ENCODE measurements at places on chromosomes 5 and 9. TPM values are rescaled to one million over a fixed set of nuclear protein-coding genes. Genes with fewer than 3 reads are reported as not detected.

GRCh38 chr5:143986516-143987212, 174.7 kb downstream of the HMHB1 start:
- H3K4me1 ChIP-seq: peaks cover 6% of the 10 kb centered on the region
- H3K36me3 ChIP-seq: no peaks in the 10 kb centered on the region
- H3K4me3 ChIP-seq: no peak overlapping the region
- H3K27me3 ChIP-seq: peaks cover 13% of the 10 kb centered on the region

- no peak overlapping the region for H3K4me3 ChIP-seq
- no peak overlapping the region for H3K27ac ChIP-seq
- H3K4me1 ChIP-seq: no peaks in the 10 kb centered on the region
- no peaks in the 10 kb centered on the region for H3K36me3 ChIP-seq
- H3K27me3 ChIP-seq: peaks cover 10% of the 10 kb centered on the region
Observed at GRCh38 chr5:174555726-174556125, 168.7 kb upstream of the MSX2 start.

- DNase-seq: no peak
- H3K27ac ChIP-seq: no peak overlapping the region
- no peak overlapping the region for H3K4me3 ChIP-seq
- H3K36me3 ChIP-seq: no peaks in the 10 kb centered on the region
- no peaks in the 10 kb centered on the region for H3K27me3 ChIP-seq
Observed at GRCh38 chr9:71941060-71941568, 29.7 kb downstream of the C9orf85 start.

DNA sequence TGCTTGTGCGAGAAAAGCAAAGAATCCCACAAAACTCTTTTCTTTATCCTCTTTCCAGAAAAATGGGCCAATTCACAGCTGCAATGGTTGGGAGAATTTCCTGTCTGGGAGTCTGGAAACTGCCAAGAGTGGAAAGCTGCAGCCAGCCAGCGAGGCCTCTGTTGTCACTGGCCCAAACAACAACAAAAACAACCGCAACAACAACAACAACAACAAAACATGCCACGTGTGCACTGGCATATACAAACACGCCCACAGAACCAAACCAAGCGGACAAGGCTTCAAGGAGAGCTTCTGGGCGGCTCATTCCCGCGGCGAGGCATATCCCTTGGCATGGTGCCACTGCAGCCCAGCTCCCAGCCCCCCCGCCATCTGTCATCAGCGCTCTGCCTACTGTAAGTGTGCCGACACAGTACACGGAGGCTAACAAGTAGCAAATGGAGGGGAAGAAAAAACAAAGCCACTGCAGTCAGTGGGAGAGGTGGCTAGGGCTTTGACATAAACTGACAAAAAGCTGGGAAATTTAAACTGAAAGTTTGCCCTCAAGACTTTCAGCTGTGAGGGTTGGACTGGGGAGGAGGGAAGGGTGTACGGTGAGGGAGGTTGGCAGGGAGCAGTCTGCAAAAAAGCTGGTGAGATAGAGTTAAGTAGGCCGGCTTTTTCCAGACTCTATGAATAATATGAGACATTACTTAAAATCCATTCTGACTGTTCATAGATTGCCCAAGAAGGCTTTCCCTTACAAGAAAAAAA, 165.0 kb upstream of the ZNF462 start:
- H3K36me3 ChIP-seq: no peaks in the 10 kb centered on the region
- no peak overlapping the region for H3K4me3 ChIP-seq
- DNase-seq: no peak

- H3K27me3 ChIP-seq: peaks cover 62% of the 10 kb centered on the region
- H3K4me1 ChIP-seq: peaks cover 2% of the 10 kb centered on the region
- peaks cover 2% of the 10 kb centered on the region for H3K36me3 ChIP-seq
Observed at GRCh38 chr9:78371981-78372380, 75.1 kb downstream of the PSAT1 start.

DNA sequence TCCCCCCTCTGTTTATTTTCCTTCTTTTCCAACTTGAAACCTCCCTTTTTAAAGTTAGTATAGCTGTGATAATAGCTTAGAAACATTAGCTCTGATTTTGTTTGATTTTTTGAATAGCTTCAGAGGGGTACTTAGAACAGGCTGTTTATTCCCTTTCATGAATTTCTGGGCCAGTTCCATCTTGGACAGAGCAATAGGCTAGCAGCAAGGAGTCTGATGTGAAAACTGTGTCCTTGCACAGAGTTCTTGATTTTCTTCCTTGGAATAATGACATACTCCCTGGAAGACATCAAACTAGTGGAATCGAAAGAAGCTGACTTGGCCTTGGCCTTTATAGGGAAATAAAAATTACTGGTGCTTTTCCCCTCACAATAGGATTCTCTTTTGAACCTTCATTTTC, 32.9 kb downstream of the NTRK2 start:
- H3K4me3 ChIP-seq: no peak overlapping the region
- H3K27me3 ChIP-seq: no peaks in the 10 kb centered on the region
- H3K27ac ChIP-seq: no peak overlapping the region
- peaks cover 2% of the 10 kb centered on the region for H3K36me3 ChIP-seq
- DNase-seq: no peak

The NSMF gene
- 41.5 TPM for total RNA-seq

The PFN3 gene
- total RNA-seq: not detected

The DOCK8 gene
- total RNA-seq: 160 TPM

All from T-helper 17 cell (primary cell).